Heart right ventricle (tissue), 16 donors: ENCODE measurements at places on chromosomes 3 and 15. TPM values are rescaled to one million over a fixed set of nuclear protein-coding genes. Genes with fewer than 3 reads are reported as not detected.

- no peak for DNase-seq
These were observed 664.2 kb upstream of the CFAP20DC start for GRCh38 chr3:59714066-59714465.

DNA sequence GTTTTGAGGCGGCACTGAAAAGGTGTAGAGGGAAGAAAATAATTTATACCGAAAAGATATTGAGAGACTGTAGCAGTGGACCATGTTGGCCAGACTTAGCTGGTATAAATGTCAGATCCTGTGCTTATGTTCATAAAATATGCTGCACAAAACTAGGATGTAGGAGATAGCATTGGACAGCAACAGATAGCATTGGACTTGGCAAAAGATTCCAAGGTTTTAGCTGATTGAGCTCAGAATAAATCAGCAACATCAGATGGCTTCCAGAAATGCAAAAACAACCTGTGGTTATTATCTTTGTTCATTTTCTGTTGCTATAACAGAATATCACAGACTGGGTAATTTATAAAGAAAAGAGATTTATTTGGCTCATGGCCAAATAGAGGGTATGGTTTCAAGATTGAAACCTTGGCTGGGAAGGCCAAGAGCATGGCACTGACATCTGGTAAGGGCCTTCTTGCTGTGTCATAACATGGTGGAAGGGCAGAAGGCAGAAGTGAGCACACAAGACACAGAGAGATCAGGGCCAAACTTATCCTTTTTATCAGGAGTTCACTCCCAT is 34.7 kb downstream of the SLC28A1 start:
- no peak for DNase-seq

The NRROS gene
- 2.8 TPM for total RNA-seq

The AADAC gene
- total RNA-seq, result not detected
